Fibroblast of skin of back (primary cell): ENCODE measurements at places on chromosomes 6 and 20.

GRCh38 chr6:107538856-107539387 lies 49.0 kb downstream of the SOBP start:
- DNase-seq, result no peak

- DNase-seq, result peak; percentile 68
These were observed 567 bp upstream of the FNDC11 start for GRCh38 chr20:63553251-63553932.

DNA sequence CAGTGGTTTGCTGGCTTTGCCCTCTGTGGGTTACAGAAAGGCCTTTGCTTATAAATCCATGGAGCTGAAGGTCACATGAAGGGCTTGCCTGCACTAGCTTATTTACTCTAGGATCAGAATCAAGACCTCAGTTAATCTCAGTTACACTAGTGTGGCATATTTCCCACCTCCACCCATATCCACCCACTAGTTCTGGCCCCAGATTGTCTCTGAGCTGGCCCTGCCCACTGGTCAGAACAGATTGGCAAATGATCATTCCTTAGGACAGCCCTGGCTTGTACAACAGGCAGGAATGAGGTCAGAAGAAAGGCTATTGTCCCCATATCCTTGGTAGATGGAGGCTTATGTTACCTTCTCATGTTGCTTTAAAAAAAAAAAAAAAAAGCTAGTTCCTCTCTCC lies 33.3 kb upstream of the SASH1 start:
- no peak for DNase-seq

- DNase-seq, result no peak
These were observed 6.2 kb downstream of the BEND6 start for GRCh38 chr6:56961151-56961550.

GRCh38 chr6:123925350-123925749 lies 121.7 kb downstream of the NKAIN2 start:
- DNase-seq, result peak; percentile 61

- DNase-seq, result no peak
These were observed 3.7 kb upstream of the LPIN3 start for GRCh38 chr20:41336711-41337492.

DNA sequence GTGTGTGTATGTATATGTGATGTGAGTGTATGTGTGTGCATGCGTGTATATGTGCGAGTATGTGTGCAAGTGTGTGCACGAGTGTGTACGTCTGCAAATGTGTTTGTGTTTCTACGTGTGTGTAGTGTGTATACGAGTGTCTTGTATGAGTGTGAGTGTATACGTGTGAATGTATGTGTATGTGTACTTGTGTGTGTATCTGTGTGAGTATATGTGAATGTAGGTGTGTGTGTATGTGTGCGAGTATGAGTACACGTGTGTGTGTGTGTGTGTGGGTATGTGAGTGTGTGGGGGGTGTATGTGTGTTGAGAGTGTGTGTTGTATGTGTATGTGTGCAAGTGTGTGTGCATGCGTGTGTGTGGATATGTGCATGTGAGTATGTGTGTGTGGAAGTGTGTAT lies 602.0 kb upstream of the CDH4 start:
- no peak for DNase-seq

DNA sequence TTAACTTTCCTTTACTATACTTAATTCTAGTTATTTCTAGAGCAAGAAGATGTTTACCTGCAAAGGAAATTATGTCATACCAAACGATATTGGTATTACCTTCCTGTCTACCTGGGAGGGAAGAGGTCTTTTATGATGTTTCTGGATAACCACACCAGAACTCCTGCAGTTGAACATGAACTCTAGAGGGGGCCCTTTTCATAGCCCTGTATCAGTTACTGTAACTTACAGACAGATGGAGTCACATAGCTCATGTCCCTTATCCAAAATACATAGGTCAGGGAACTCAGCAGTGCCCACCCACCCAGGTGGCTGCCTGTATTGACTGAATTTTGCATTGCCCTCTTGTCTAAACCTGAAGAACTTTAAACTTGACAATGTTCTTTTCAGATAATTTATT lies 35.1 kb upstream of the MYL9 start:
- DNase-seq, result no peak

DNA sequence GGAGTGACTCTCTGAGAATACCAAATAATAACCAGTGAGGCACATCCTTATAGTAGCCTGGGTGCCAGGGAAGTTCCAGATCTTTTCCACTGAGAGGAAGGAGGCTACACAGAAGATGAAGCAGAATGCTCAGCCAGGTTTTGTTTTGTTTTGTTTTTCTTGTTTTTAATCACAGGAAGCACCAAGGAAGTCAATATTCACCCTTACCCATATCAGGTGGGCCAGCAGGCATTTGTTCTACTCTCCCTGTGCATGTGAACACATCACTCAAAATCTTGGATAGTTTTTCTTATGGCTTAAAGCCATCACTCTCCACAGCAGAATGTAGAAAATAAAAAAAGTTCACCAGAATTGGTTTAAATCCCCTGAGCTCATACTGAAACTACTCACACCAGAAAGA lies 10.5 kb downstream of the SLC17A1 start:
- DNase-seq, result no peak
